ENCODE measurements at places on chromosomes 12 and 14.
A peak's percentile ranks its signal among the peaks of the same experiment; 100 is the strongest.

DNA sequence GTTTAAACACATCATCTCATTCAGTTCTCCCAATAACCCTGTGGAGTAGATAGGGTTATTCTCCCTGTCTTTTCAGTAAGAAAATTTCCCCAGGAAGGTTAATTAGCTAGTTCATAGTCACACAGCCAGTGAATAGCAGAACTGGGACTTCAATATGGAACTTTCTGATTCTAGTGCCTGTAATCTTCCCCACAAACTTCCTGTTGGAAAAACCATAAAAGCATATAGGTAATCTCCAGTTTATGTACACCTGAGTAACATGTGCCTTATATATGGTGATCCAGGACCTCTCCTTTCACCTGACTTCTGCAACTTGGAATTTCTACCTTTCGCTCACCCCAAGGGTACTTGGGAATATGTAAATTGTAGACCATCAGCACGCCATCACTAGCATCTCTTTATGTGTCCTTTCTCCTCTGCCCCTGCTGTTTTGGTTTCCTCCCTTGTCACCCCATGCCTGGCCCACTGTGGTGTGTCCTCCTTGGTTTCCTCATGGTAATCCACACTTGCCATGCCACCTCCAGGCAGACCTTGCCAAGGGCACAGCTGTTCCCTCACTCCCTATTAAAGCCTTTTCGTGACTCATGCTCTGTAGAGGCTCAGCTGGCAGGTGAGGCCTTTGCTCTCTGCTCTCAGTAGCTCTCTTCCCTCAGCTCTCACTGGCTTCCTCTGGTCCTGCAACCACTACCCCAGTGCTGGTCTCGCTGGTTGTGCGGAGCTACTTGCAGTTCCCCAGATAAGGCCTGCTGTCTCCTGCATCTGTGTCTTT, 16.7 kb downstream of the TBC1D30 start:
- DNase-seq, result no peak

GRCh38 chr14:20388159-20388558, 25.1 kb downstream of the TEP1 start:
- DNase-seq, result no peak

GRCh38 chr12:122724641-122725243, 5.9 kb downstream of the HCAR1 start:
- no peak for DNase-seq

GRCh38 chr12:3631759-3632158, 121.2 kb downstream of the CRACR2A start:
- no peak for DNase-seq

GRCh38 chr12:27123642-27124041, 41.3 kb upstream of the C12orf71 start:
- DNase-seq, result peak; percentile 23

DNA sequence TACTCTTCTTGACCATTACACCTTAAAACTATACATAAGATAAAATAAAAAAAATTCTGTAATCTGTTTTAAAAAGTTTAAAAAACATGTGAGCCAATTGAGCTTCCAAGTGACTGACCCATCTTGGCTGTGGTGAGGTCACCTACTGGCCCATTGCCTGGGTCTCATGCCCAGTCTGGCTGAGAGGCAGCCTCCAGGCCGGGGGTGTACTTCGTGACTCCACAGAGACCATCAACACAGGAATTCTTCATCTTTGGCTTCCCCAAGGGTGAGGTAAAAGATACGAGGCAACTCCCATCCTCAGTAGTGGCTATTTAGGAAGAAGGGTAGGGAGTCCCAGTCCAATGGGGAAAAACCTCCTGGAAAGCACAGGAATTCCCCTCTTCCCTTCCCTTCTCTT, 113.2 kb downstream of the APAF1 start:
- no peak for DNase-seq

GRCh38 chr12:132661972-132662371, 25.2 kb downstream of the POLE start:
- DNase-seq, result no peak

DNA sequence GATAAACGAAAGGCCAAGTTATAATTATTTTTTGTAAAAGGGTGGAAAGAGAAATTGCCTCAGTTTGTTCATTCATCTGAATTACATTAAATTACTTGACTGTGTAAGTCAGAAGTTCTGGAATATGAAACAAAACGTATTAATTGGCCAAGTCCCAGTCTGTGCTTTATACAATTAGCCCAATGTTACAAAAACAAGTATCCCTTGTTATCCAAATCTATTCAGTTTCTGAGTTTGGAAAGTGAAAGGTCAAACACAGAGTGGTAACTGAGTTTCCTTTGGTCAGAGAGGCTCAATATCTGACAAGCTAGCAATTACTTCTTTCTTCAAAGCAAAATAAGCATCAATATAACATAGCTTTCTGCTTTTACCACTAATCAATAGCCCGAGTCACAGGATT, 62.6 kb downstream of the SPPL3 start:
- no peak for DNase-seq

GRCh38 chr12:29152223-29152868, 3.3 kb downstream of the FAR2 start:
- DNase-seq, result peak; percentile 80

- DNase-seq, result no peak
These were observed 20.1 kb downstream of the KLRK1 start for GRCh38 chr12:10369557-10370415.

DNA sequence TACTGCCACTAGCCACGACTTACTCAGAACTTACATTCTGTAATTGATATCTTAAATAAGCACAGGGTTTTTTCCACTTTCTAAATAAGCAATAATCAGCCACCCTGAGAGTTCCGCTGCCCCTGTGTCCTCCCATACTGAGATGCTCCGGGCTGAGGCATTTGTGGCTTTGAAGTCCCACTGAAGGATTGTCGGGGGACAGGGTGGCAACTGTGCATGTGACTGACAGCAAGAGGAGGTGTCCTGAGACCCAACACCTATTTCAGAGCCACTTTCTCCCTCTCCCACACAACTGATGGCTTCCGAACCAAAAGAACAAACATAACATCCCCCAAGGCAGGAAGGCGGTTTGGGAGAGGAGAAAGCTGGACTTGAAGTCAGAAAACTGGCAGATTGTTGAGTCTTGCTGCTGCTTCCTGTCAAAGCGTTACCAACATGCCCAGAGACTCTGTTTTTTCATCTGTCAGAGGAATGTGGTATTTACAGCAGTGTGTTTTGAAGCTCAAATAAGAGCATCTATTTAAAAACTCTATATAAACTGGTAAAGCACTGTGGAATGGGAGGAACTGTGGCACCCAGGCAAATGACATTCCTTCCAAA, 157.9 kb upstream of the FKBP4 start:
- no peak for DNase-seq

DNA sequence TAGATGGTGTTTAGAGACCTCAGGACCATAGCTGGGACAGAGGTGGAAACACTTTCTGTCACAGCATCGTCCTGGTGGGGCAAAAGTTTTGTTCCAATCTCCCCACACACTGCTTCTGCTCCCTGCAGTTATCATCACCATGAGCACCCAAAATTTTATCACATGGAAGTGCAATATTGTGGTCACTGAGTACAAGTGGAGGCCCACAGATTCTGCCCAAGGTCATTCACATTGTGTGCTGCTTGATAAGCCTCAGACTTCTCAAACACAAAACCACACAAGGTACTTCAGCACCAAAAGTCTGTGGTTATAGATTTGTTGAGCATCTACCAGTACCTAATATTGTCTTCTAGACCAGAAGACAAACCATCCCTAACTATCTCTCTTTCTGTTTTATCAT, 554 bp upstream of the KRT77 start:
- DNase-seq, result no peak

DNA sequence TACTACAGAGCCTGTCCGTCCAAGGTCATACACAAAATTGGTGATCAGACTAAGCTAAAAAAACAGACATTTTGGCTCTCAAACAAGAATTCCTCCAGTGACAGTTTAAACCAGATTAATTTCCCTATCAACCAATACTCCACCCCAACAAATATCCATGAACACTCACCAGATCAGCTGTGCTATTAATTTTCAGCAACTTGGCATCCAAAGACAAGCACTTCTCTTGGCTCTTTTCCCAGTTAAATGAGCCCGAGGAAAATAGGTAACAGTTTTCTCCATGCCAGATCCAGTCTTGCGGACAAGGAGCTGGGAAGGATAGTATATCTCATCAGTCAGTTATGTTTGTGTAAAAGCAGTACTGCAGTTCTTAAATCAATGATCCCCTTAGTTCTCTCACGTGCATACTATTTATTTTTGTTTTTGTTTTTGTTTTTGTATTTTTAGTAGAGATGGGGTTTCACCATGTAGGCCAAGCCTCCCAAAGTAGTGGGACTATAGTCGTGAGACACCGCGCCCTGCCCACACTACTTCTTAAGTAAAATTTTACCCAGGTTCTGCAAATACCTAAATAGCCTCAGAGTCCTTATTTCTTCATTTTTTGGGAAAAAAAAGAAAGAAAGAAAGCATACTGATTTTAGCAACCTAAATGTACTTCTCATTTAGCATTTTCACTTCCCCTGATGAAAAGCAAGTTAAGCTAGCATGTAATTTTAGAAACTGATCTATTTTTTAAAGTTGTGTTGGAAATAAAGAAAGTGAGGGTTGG, 11.1 kb downstream of the OLR1 start:
- no peak for DNase-seq
